ENCODE measurements at places on chromosomes 1 and 21. TPM values are rescaled to one million over a fixed set of nuclear protein-coding genes. Genes with fewer than 3 reads are reported as not detected.

- H3K4me3 ChIP-seq = no peak overlapping the region
- H3K4me1 ChIP-seq = no peaks in the 10 kb centered on the region
- DNase-seq = no peak
- H3K36me3 ChIP-seq = no peaks in the 10 kb centered on the region
- H3K27ac ChIP-seq = no peak overlapping the region
- H3K27me3 ChIP-seq = no peaks in the 10 kb centered on the region
These were observed 88.5 kb downstream of the PTPRU start for GRCh38 chr1:29324771-29325351.

GRCh38 chr1:77688939-77689338 lies 6.5 kb upstream of the ZZZ3 start:
- no peaks in the 10 kb centered on the region for H3K27me3 ChIP-seq
- DNase-seq = no peak

DNA sequence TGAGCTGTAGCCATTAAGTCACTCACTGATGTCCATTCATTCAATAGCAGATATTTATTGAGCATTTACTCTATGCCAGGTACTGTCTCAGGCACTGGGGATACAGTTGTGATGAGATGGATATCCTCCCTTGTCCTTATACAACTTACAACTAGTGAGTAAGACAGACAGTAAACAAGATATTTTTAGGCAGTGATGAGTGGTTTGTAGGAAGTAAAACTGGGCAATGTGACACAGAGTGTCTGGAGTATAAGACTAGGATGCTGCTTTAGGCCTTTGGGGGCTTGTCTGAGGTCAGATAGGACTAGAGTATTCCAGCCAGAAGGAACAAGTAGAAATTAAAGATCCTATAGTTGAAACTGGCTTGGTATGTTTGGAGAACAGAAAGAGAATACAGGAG lies 41.4 kb downstream of the NOS1AP start:
- H3K27ac ChIP-seq = no peak overlapping the region
- H3K4me3 ChIP-seq = no peak overlapping the region
- no peak for DNase-seq
- H3K36me3 ChIP-seq = no peaks in the 10 kb centered on the region

DNA sequence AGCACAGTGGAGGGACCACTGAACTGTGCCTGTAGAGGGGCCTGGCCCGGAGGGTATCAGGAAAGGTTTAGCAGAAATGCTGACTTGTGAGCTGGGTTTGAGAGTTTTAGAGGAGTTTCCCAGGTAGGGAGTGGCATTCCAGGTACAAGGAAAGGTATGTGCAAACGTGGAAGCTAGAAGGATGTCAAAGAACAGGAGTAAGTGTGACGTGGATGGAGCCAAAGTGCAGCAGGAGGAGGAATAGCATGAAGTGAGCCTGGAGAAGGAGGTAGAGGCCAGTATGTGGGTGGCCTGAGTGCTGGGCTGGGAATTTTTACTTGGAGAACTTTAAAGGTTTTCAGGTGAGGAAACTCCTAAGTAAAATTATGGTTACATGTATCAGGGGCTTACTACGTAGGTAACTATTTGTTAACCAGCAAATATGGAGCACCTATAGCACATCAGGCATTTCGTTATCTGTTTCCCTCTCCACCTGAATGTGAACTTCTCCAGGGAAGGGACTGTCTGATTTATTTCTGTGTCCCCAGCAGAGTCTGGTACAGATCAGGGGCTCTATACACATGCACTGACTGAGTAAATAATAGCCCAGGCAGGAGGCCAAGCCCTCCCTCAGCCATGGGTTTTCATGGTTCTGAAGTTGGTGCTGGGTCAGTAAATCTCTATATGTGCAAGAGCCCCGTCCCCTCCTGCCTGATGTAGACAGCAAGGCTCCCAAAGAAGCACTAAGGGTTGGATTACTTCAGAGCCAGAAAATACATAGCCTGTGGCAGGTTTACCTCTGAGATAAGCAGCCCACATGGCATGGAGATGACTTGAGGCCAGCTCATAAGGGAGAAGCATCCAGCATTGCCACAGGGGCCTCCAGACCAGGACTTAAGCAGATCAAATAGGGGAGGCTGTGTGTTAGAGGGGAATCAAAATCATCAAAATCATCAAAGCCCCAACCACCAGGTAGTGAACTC lies 43.4 kb downstream of the CDCP2 start:
- no peaks in the 10 kb centered on the region for H3K4me1 ChIP-seq
- H3K4me3 ChIP-seq = no peak overlapping the region
- no peaks in the 10 kb centered on the region for H3K36me3 ChIP-seq
- no peak for DNase-seq
- H3K27ac ChIP-seq = no peak overlapping the region
- H3K27me3 ChIP-seq = no peaks in the 10 kb centered on the region

- no peak for DNase-seq
- no peak overlapping the region for H3K4me3 ChIP-seq
- H3K4me1 ChIP-seq = no peaks in the 10 kb centered on the region
- H3K27ac ChIP-seq = no peak overlapping the region
- no peaks in the 10 kb centered on the region for H3K27me3 ChIP-seq
These were observed 99.1 kb downstream of the PLA2G4A start for GRCh38 chr1:186927884-186928283.

DNA sequence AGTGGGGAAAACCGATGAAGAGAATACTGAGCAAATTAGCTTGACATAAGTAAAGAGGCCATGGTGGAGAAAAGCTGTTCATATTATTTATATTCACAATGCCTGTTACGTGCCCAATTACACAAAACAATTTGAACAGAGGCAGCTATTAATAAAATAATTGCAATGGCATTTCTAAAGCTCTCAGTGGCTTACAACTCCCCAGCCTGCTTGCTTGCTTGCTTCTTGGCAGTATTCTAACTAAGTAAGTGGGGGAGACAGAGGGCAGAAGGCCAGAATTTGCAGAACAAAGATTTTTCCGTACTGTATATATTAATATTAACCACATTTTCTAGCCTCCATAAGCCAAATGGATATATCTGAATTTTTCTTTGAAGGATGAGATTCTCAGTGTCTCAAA lies 12.9 kb downstream of the PTPN14 start:
- H3K4me3 ChIP-seq = no peak overlapping the region
- H3K36me3 ChIP-seq = no peaks in the 10 kb centered on the region
- no peaks in the 10 kb centered on the region for H3K27me3 ChIP-seq

DNA sequence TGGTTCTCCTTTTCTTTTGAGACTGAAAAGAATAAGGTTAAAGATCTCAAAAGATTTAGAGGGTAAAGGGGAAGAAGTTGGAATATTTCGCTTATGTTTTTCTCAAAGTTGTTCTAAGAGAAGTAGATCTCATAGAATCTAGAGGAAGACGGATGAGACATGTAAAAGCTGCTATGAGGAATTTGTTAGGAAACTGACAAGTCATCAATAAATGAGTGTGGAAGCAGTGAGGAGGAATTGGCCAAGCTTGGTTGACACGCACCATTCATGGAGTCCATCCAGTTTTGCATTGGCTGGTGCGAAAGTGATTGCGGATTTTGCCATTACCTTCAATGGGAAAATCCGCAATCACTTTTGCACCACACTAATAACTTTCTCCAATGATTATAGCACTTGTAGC lies 20.0 kb downstream of the SLAMF6 start:
- H3K36me3 ChIP-seq = no peaks in the 10 kb centered on the region
- no peaks in the 10 kb centered on the region for H3K27me3 ChIP-seq
- DNase-seq = no peak
- no peaks in the 10 kb centered on the region for H3K4me1 ChIP-seq
- no peak overlapping the region for H3K4me3 ChIP-seq

SMIM1 gene
- polyA plus RNA-seq = not detected

VWA5B1 gene
- polyA plus RNA-seq = not detected

MAP3K7CL gene
- 5.8 TPM for polyA plus RNA-seq

IL19 gene
- polyA plus RNA-seq = not detected

Measured in GM12878 (cell line).